Left hindlimb (tissue), 1 donor: ENCODE measurements at places on chromosomes 11 and 22.

GRCh38 chr22:32348031-32348611, 9.5 kb upstream of the RFPL3 start:
- DNase-seq = no peak

- DNase-seq = no peak
Observed at GRCh38 chr11:3831378-3832239, 9.2 kb downstream of the RHOG start.

DNA sequence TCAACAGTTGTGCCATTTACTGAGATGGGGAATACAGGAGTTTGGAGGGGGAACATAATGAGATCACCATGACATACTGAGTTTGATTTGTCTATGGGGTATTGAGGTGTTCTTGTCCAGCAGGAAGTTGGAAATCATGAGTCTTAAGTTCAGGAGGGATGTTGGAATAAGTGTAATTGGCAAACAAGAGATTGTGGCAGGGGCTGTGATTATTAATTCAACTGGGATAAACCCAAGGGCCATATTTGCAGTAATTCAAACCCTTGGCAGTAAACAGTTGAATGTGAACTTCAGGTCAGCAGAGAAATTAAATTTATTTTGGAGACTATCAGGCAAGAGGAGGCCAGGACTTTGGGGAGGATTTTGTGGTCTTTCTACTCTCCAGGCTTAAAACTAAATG, 33.4 kb downstream of the ADM start:
- peak; percentile 44 for DNase-seq

DNA sequence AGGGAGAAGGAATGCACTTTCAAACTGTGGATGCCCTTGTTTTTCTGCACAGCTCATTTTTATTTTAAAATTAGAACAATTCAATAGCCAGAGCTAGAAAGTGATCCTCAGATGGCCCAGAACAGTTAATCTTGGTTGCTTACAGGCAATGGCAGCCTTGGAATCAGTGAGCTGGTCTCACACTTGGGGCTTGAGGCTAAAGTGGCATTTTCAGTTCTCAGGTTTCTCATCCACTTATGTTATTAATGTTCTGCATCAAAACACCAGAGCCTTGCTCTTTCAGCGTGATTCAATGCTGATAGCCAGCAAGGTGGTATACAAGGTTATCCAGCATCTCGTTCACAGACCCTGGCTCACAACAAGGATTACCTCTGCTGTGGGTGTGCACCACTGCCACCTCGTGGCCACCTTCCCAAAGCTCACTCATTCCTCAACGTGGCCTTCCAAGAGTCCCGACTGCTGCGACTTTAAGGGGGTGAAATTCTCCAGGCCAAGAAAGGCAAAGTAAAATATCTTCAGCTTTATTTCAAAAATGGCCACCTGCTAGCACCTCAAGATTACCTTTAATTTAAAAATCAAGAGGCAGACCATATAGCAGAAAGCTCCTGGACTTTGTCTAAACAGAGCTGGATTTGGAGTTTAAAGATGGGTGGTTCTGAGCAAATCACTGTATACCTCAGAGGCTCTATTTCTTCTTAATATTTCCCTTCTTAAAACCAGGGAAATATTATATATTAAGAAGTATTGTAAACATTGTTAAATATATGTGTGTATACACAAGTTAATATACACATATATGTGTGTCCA, 34.2 kb upstream of the FSHB start:
- peak; percentile 73 for DNase-seq

GRCh38 chr11:115906171-115906570, 402.0 kb upstream of the CADM1 start:
- DNase-seq = no peak

DNA sequence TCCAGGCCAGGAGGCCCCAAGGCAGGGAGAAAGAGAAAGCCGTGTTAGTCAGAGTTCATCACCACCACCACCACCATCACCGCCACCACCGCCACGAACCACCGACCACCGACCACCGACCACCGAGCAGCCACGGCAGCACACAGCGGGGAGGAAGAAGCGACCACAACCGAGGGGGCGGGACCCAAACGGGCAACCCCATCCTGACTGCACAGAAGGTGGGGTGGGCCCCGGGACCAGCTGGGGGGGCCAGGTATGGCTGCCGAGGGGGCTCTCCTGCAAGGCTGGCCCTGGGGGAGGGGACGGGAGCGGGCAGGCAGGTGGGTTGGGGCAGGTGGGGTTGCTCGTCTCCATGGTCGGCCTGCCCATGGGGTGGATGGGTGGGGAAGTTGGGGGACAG, 34.2 kb downstream of the SYT7 start:
- DNase-seq = no peak

DNA sequence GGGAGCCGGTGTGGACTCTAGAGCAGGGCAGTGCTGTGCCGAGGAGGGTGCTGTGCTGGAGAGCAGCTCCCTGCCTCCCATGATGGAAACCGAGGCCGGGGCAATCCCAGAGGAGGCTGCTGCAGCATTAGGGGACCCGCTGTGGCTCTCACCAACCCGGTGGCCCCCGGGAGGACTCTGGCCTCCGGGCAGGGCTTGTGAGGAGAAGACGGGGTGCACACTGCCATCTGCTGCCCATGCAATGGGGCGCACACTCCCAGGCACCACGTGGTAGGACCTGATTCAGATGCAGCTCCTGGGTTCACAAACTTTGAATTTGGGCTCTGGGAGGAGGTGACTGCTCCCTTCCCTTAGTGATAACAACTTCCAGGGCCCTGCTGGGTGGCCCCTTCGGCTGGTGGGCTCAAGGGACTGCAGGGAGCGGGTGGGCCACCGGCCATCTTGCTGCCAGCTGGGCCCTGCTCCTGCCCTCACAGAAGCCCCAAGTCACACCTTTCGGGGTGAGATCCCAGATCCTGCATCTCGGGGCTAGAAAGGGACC, 93.8 kb upstream of the FGF3 start:
- peak; percentile 15 for DNase-seq

DNA sequence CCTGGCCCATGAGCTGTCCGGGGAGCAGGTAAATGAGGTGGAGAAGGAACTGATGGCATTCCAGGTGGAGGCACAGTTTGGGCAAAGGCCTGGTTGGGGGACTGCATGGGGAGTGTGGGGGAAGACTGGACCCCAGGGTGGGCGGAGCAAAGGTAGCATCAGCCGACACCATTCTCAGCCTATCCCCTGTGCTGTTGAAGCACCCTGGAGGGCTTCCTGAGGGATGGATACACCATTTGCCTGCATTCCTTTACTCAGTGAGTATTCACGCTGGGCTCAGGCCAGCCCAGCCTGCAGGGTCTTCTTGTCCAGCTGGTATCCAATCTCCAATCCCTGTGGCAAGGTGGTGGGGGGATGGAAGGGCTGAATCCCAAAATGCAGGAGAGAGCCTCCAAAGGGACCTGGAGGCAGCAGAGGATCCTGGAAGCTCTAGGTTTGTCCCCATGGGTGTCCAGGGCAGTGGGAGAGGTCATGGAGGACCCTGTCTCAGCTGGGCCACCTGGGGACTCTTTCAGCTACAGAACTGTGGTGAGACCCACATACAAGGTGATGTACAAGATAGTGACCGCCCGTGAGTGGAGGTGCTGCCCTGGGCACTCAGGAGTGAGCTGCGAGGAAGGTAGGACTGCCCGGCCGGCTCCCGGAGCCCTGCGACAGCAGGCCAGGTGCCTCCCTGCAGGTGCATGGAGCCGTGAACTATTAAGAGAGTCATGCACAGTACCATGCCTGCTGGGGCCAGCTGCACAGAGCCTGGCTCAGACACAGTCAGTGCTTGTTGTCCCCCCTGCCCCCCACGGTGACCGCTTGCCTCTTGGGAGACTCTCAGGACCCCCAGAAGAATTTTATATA, 9.5 kb downstream of the EMID1 start:
- DNase-seq = no peak

DNA sequence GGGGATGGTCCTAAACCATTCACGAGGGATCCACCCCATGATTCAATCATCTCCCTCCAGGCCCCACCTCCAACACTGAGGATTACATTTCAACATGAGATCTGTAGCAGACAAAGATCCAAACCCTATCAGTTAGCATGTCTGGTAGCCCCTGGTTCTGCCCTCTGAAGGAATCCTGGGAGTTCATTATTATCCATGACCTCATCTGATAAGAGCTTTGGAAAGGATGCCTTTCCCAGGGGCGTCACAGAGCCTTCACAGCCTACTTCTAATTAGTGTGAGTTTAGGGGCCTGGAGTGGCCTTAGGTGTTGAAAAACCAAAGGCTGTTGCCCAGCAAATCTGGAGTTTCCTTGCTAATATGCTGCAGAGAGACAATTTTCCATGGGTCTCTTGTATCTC, 8.6 kb upstream of the EIF3M start:
- DNase-seq = no peak

DNA sequence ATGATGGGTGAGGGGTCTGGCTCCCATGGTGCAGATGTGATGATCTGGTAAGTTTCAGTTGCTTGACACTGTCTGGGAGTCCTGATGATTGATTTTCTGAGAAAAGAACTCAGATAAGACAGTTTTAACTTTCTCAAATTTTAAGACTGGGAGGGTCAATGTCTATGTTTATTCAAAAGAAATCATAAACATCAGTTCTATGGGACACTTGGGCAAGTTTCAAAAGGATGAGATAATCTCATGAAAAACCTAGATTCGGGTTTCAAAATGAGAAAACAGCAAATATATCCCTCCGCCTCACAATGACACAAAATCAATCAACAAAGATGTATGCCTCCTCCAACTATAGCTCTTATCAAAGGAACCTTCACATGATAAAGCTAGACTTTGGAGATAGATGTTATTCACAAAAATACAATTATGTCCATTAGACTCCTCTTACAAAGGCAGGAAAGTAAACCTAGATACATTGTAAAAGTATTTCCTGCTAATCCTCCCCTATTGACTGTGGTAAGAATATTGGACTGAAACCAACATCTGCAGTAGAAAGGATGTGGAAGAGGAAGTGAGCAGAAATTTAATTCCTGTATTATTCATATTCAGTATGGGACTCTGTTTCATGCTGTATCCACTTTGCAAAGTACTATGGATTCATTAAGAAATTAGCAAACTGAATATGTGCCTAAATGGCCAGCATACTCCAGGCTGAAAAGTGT, 21.6 kb downstream of the SVIP start:
- no peak for DNase-seq

- no peak for DNase-seq
Observed at GRCh38 chr11:80562523-80563125, 1121.8 kb upstream of the TENM4 start.

GRCh38 chr11:67248653-67249052, 17.6 kb upstream of the GRK2 start:
- no peak for DNase-seq

- DNase-seq = no peak
Observed at GRCh38 chr11:57154739-57155138, 27.0 kb upstream of the LRRC55 start.

DNA sequence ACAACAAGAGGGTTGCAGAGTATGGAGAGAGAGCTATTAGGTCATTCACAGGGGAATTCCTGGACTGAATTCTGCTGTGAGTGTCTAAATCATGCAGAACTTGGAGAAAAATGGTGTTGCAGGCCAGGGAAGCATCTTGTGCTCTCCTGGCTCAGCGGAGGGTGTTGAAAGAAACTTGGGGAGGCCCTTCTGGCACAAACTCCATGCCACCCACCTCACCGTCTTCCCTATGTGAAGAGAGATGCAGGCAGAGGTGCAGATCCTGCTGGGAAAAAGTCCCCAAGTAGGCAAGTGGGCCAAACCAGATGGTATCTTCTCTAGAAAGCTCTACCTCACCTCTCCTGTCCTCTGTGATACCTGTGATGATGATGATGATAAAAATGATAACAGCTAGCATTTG, 604.3 kb upstream of the API5 start:
- no peak for DNase-seq

DNA sequence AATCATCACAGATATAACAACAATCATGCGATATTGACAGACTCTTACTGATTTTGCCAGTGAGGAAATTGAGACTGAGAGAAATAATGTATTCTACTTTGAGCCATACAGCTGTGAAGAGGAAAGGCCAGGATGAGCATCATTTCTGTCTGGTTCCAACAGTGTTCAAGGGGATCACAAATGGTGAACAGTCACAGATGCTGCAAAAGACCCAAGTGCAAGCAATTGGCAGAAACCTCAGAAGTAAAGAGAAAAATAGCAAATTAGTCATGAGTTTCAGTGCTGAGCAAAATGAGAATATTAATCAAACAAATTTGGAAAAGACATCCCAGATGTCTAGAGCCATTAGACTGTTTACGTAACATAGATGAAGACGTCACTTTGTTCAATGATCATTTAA, 114.1 kb downstream of the RAB38 start:
- no peak for DNase-seq

- DNase-seq = no peak
Observed at GRCh38 chr22:35677460-35678187, 29.4 kb downstream of the APOL6 start.

DNA sequence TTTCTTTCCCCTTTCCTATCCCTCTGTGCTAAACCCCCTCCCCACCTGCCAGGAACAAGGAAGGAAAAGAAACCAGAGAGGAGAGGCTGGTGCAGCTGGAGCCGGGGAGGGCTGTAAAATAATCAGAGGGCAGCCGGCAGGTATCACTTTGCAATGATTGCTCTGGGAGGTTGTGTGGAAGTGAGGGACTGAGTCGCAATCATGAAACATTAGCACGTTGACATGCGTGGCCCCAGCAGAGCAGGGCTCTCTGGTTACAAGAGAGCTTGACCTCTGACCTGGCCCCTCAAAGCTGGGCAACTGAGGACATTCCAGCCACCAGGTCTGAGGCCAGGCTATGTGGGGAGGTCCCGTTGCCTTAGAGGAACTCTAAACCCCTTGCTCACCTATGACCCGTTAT, 170.8 kb upstream of the BDNF start:
- DNase-seq = no peak

GRCh38 chr11:4161305-4161704, 66.7 kb downstream of the RRM1 start:
- no peak for DNase-seq

- DNase-seq = no peak
Observed at GRCh38 chr22:20029550-20030225, 8.8 kb downstream of the TANGO2 start.

DNA sequence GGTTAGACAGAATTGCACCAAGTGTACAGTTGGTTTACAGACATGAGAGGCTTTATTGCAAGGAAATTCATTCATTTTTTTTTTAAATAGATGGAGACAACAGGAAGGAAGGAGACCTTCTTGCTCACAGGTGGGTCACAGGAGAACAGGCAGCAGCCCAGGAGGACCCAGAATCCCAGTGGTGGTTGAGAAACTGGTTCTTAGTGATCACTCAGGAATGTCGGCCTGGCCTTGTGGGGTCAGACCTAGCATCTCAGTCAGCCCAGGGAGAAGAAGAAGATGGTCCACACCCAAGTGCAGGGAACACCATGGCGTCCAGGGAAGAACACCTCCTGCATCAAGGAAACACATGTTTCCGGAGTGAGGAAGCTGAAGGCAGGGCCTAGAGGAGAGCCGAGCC, 849 bp downstream of the KRTAP5-11 start:
- DNase-seq = no peak
